ENCODE measurements at places on chromosomes 5 and 9. TPM values are rescaled to one million over a fixed set of nuclear protein-coding genes. Genes with fewer than 3 reads are reported as not detected.
A peak's percentile ranks its signal among the peaks of the same experiment; 100 is the strongest.

PAPPA gene
- total RNA-seq = 6.0 TPM

SPATA24 gene
- total RNA-seq = not detected

DNA sequence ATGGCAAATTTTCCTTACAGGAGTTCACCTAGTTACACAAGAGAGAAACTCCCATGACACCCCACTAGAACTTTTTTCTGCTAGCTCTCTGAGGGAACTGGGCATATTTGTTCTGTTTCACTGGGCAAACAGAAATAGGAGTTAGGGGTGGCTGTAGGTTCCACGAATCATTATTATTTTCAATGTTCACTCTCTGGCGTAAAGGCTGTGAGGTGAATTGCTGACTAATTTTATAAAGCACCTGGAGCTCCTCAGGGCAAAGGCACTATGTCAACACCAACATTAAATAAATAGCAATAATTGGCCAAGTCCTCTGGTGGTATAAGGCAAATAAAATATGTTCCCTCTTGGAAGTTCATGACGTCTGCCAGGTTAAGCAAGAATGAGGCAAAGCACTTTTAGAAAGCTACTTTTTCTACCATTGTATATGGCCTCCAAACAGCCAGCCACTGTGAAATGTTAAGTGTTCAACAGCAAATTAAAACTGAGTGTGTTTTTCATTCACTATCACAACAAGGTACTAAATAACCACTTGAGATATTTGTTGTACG lies 344.6 kb downstream of the PDE4D start:
- peaks cover 7% of the 10 kb centered on the region for H3K4me1 ChIP-seq
- H3K27ac ChIP-seq = no peak overlapping the region
- DNase-seq = no peak

DNA sequence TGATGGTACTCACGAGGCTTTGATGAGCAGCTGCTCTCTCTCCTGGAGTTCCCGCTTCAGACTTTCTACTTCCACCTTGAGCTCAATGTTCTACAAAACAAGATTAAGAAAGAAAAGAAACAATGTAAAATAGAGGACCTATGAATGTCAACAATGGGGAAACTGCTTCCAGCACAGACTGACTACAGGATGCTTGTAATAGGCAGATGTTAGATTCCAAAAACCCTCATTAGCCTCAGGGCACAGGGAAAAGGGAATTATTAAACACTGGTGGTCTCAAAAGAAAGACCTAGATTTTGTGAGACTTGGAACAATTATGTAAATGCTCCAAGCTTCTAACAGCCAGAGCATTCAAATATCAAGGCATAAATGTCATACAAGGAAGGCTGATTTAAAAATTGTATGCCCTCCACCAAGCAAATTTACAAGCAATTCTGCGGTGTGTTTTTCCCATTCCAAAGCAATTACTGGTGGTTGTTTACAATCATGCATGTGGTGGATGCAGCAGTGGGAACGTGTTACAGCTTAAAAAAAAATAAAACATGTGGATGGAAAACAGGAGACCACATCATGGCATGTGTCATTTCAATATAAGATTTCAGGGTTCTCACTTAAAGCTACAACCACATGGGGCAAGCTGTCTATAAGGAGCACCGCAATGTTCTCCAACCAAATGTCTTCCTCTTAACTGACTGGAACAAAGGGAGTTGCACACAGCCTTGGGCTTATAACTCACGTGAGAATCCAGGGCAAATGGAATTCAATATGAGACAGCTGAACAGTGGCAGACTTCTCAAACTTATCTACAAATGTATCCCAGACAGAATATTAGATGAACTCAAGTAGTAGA lies 34.0 kb downstream of the CDK5RAP2 start:
- no peak for DNase-seq
- H3K27me3 ChIP-seq = no peaks in the 10 kb centered on the region
- H3K36me3 ChIP-seq = peaks cover 44% of the 10 kb centered on the region
- no peaks in the 10 kb centered on the region for H3K4me1 ChIP-seq
- H3K4me3 ChIP-seq = no peak overlapping the region

- H3K27ac ChIP-seq = no peak overlapping the region
- peak; percentile 81 for DNase-seq
- no peak overlapping the region for H3K4me3 ChIP-seq
- H3K27me3 ChIP-seq = no peaks in the 10 kb centered on the region
- no peaks in the 10 kb centered on the region for H3K36me3 ChIP-seq
- peaks cover 7% of the 10 kb centered on the region for H3K4me1 ChIP-seq
These were observed 131.9 kb upstream of the ANKH start for GRCh38 chr5:15003511-15003920.

DNA sequence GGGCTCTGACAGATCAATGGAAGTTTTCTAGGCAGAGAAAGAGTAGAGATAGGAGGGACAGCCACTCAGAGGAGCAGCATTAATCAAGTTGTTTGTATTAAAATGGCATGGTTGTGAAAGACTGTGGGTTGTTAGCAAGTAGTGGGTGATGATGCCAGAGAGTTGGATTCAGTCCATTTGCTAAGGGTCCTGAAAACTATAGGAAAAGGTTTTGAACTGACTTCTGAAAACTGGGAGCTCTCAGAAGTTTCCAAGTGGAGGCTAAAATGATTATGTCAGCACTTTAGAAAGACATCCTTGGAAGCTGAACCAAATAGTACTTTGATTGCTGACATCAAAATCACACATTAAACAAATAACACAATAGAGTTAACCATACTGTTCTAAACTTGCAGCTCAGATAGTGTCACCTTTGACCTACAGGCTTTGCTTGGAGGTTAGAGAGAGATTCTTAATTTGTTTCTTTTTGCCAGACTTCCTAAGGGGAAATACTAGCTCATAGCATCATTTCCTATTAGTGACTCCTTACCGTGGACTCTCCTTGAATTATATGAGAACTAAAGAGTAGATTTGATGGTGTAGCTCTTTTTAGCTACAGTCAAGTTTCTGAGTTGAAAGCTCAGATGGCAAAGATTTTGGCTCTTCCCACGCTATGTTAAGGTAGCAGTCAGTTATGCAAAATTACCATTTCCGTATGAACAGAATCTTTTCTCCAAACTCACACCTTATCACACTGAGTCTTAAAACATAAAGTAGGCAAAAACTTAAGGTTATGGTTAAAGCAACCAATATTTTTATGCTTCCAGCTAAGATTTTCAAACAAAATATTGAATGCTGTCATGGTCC lies 277.1 kb downstream of the NR3C1 start:
- no peak overlapping the region for H3K4me3 ChIP-seq
- no peak overlapping the region for H3K27ac ChIP-seq
- no peaks in the 10 kb centered on the region for H3K4me1 ChIP-seq

DNA sequence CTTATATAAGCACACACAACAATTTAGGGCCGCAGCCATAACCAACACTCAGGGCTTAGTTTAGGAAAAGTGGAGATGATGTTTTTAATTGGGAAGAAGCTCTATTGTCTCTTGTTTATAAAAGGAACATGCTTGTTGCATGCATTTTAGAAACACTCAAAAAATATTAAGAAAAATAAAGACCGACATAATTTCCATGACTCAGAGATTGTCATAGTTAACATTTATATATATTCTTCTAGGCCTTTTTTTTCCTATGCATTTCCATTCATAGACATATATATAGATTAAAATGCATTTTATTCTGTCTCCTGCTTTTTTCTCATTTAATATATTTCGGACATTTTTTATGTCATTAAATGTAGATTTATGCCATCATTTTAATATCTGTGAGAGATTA lies 13.6 kb upstream of the ARSI start:
- DNase-seq = no peak
- H3K27ac ChIP-seq = no peak overlapping the region
- H3K36me3 ChIP-seq = no peaks in the 10 kb centered on the region
- no peak overlapping the region for H3K4me3 ChIP-seq
- H3K4me1 ChIP-seq = no peaks in the 10 kb centered on the region

GRCh38 chr9:126514037-126514821 lies 99.5 kb upstream of the LMX1B start:
- DNase-seq = no peak
- H3K27me3 ChIP-seq = peaks cover 4% of the 10 kb centered on the region
- no peak overlapping the region for H3K27ac ChIP-seq
- H3K4me1 ChIP-seq = peaks cover 7% of the 10 kb centered on the region

DNA sequence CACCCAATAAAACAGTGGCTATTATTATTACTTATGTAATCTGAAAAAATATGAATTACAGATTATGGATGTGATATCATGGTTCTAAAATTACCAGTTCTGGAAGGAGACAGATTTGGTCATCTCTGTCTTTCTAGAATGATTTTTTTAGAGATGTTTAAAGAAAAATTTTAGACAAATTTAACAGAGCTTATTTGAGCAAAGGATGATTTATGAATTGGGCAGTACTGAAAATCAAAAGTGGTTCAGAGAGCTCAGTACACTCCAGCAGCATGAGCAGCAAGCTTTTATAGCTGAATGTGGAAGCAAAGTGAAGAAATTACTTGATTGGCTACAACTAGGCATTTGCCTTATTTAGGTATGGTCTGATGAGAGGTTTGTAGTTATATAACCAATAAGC lies 11.0 kb downstream of the CAST start:
- no peak overlapping the region for H3K4me3 ChIP-seq
- no peak for DNase-seq
- H3K36me3 ChIP-seq = peaks cover 7% of the 10 kb centered on the region
- H3K4me1 ChIP-seq = peaks cover 3% of the 10 kb centered on the region
- no peaks in the 10 kb centered on the region for H3K27me3 ChIP-seq

GRCh38 chr5:54581831-54582548 lies 64.4 kb downstream of the SNX18 start:
- H3K4me3 ChIP-seq = no peak overlapping the region
- H3K36me3 ChIP-seq = no peaks in the 10 kb centered on the region
- H3K27ac ChIP-seq = peak overlapping the region; percentile 80
- DNase-seq = no peak
- no peaks in the 10 kb centered on the region for H3K4me1 ChIP-seq
- no peaks in the 10 kb centered on the region for H3K27me3 ChIP-seq

DNA sequence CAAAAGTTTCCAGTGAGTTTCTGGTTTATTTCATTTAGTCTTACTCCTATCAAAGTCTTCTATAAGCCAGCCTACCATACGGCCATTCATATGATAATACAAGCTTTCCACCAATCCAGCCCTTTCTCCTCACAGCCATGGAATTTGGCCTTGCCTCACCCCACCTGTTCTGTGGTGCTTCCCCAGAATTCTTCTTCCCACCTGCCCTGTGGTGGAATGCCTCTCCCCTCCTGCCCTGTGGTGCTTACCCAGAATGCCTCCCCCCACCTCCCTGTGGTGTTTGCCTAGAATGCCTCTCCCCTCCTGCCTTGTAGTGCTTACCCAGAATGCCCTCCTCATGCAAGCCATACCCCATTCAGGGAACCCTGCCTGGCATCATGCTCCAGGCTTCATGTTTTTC lies 90.3 kb upstream of the APC start:
- no peak overlapping the region for H3K4me3 ChIP-seq
- DNase-seq = no peak
- no peaks in the 10 kb centered on the region for H3K27me3 ChIP-seq
- H3K27ac ChIP-seq = no peak overlapping the region
- H3K36me3 ChIP-seq = no peaks in the 10 kb centered on the region
- no peaks in the 10 kb centered on the region for H3K4me1 ChIP-seq

Measured in ascending aorta (tissue), 2 donors.